Stimulated activated memory B cell treated with anti-CD40 and anti-IgM and Interleukin-4, amounts not matched to agents 10 μg/mL and 1 μg/mL and 100 μg/mL, for 72 hours (primary cell): ENCODE measurements at places on chromosomes 11 and 22.

DNA sequence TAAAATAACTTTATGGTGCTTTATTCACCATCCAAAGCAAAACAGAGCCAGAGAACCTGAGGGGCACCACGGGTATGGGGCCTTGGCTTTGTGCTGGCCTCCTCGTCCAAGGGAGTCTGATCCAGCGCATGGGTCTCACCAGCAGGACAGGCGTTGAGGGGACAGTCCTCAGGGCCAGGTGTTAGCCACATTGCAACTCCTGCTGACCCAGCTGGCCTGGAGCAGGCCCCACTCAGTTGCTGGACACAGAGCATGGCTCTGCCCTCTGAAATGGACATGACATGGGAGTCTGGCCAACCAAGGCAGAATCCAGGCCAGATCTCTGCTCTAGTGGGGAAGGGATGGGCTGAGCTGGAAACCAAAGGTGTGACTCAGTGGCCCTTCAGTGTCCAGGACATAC lies 116.2 kb downstream of the RRAS2 start:
- no peaks in the 10 kb centered on the region for H3K36me3 ChIP-seq
- peaks cover 9% of the 10 kb centered on the region for H3K27me3 ChIP-seq
- no peak overlapping the region for H3K27ac ChIP-seq
- peaks cover 13% of the 10 kb centered on the region for H3K4me1 ChIP-seq
- H3K4me3 ChIP-seq = no peak overlapping the region
- ATAC-seq = no peak

DNA sequence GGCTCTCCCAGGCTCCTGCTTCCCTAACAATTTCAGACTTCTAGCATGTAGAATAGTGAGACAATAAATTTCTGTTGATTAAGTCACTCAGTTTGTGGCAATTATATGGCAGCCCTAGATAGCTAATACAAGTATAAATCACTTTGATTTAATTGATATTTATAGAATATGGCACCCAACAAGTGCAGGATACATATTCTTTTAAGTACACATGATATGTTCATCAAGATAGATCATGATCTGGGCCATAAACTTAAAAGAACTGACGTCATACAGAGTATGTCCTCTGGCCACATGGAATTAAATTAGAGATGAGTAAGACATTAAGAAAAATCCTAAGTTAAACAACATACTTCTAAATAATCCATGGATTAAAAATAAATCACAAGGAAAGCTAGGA lies 67.5 kb upstream of the AMOTL1 start:
- ATAC-seq = no peak
- H3K27me3 ChIP-seq = no peaks in the 10 kb centered on the region
- no peak overlapping the region for H3K4me3 ChIP-seq
- no peak overlapping the region for H3K27ac ChIP-seq
- H3K4me1 ChIP-seq = no peaks in the 10 kb centered on the region
- no peaks in the 10 kb centered on the region for H3K36me3 ChIP-seq

GRCh38 chr22:22943521-22944267 lies 56.1 kb downstream of the IGLL5 start:
- peak overlapping the region; percentile 44 for H3K4me3 ChIP-seq
- H3K27ac ChIP-seq = peak overlapping the region; percentile 25
- no peaks in the 10 kb centered on the region for H3K36me3 ChIP-seq

- no peak for ATAC-seq
These were observed 5.1 kb upstream of the CUL5 start for GRCh38 chr11:108003623-108004022.

GRCh38 chr11:81920205-81920604 lies 813.5 kb downstream of the FAM181B start:
- no peak overlapping the region for H3K27ac ChIP-seq
- no peaks in the 10 kb centered on the region for H3K27me3 ChIP-seq
- H3K4me1 ChIP-seq = no peaks in the 10 kb centered on the region
- no peak for ATAC-seq
- no peak overlapping the region for H3K4me3 ChIP-seq

DNA sequence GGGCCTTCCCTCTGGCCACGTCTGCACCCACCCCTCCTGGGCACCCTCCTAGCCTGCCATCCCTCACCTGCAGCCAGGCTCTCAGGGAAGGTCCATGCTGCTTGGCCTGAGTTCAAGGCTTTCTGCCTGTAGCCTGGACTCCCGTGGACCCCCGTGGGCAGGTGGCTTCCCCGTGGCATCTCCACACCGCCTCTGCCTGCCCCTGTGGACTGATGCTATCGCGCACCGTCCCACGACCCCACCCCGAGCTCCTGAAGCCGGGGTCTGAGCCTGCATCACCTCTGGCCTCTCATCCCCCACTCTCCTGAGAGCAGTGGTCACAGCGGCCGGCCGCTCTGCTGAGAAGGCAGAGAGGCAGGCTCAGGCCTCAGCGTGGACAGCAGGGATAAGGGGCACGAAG lies 4.5 kb downstream of the IFITM5 start:
- no peaks in the 10 kb centered on the region for H3K27me3 ChIP-seq
- peaks cover 22% of the 10 kb centered on the region for H3K36me3 ChIP-seq
- no peak overlapping the region for H3K4me3 ChIP-seq
- no peak for ATAC-seq
- no peak overlapping the region for H3K27ac ChIP-seq

- H3K36me3 ChIP-seq = no peaks in the 10 kb centered on the region
- no peak overlapping the region for H3K27ac ChIP-seq
- no peak overlapping the region for H3K4me3 ChIP-seq
- ATAC-seq = no peak
These were observed 382.6 kb upstream of the SYN3 start for GRCh38 chr22:33440756-33441155.

GRCh38 chr11:34358258-34358727 lies 483 bp upstream of the ABTB2 start:
- H3K4me1 ChIP-seq = peaks cover 43% of the 10 kb centered on the region
- peaks cover 66% of the 10 kb centered on the region for H3K27me3 ChIP-seq
- peak overlapping the region; percentile 4 for H3K27ac ChIP-seq

GRCh38 chr22:30969532-30970355 lies 679 bp downstream of the TUG1 start:
- no peaks in the 10 kb centered on the region for H3K27me3 ChIP-seq
- peak overlapping the region; percentile 89 for H3K4me3 ChIP-seq
- H3K27ac ChIP-seq = peak overlapping the region; percentile 85
- peak; percentile 61 for ATAC-seq
- H3K36me3 ChIP-seq = peaks cover 49% of the 10 kb centered on the region

- H3K27ac ChIP-seq = no peak overlapping the region
- H3K4me3 ChIP-seq = no peak overlapping the region
- H3K27me3 ChIP-seq = no peaks in the 10 kb centered on the region
These were observed 12.0 kb downstream of the TRIOBP start for GRCh38 chr22:37708580-37709444.

GRCh38 chr22:37304595-37305343 lies 22.5 kb downstream of the CYTH4 start:
- H3K27ac ChIP-seq = peak overlapping the region; percentile 96
- H3K36me3 ChIP-seq = peaks cover 32% of the 10 kb centered on the region
- H3K27me3 ChIP-seq = no peaks in the 10 kb centered on the region
- ATAC-seq = no peak
- H3K4me3 ChIP-seq = no peak overlapping the region
- H3K4me1 ChIP-seq = peaks cover 80% of the 10 kb centered on the region
